Peyer's patch (tissue), 4 donors: ENCODE measurements at places on chromosomes 12 and 14. TPM values are rescaled to one million over a fixed set of nuclear protein-coding genes. Genes with fewer than 3 reads are reported as not detected.

AQP6 gene
- total RNA-seq: not detected

- DNase-seq: no peak
Observed at GRCh38 chr12:90099288-90099687, 390.6 kb upstream of the ATP2B1 start.

ESRRB gene
- total RNA-seq: not detected

- DNase-seq: no peak
Observed at GRCh38 chr12:19988459-19988873, 379.9 kb upstream of the PDE3A start.
